B cell (primary cell): ENCODE measurements at places on chromosomes 6 and 20.

DNA sequence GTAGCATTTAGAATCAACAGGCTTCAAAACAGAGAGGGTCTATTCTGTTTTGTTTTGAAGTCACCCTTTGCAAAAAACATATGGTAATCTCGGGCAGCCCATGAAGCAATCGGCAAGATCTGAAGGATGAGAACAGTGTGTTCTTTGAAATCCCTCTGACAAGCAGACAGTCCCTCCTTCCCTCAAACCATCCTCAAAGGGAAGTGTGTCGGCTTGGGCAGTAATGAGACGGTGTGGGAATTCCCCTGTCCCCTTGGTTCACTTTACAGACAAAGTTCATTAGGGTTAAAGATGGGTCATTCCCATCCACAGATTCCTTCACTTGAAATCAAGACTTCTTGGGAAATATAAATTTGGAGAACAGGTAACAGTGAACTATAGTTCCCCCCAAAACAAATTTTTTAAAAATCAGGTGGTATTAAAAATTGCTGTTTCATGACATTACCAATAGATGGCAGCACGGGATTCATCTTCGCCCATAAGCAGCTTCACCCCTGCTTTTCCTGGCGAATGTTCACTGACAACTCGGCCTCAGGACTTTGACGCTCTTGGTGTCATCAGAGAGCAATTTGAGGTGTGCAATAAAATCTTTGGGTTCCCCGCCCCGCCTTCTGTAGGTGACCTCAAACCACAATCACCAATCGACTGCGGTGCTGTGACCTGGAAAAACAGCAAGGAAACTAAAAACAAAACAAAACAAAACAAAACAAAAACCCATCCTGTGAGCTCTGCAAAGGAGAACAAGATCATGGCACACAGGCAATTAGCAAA is 159.3 kb upstream of the TNFAIP3 start:
- peak; percentile 91 for DNase-seq

DNA sequence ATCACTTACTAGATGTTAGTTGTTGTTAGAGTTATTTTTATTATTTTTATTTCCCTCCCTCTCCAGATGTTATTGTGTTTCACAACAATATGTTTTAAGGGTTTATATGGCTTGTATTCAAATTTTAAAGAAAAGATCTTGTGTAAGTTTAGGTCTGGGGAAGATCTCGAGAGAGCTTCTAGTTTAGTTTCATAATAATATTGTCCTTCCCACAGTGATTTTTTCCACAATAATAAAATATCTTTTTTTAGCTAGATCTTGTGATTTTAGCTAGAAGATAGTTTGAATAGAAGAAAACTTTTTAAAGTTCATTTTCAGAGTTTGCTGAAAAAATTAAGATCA is 55.0 kb downstream of the ADGRG6 start:
- DNase-seq = no peak

GRCh38 chr6:89952686-89953085 is 58.4 kb downstream of the GJA10 start:
- DNase-seq = peak; percentile 35

DNA sequence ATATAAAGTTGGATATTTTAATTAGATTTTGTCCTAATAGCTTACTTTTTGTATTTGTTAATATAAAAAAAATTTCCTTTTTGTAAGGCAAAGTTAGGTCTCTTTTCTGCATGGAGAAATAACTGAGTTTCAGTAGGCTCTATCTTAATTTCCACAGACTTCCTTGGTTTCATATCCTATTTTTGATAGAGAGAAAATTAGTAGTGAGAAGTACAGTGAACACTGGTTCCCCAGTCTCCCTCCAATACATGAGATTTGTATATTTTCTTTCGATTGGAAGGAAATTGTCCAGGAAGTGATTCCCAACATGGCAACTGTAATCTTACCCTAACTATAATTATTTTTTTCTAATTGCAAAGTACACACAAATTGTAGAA is 26.4 kb downstream of the TRIM27 start:
- DNase-seq = no peak

DNA sequence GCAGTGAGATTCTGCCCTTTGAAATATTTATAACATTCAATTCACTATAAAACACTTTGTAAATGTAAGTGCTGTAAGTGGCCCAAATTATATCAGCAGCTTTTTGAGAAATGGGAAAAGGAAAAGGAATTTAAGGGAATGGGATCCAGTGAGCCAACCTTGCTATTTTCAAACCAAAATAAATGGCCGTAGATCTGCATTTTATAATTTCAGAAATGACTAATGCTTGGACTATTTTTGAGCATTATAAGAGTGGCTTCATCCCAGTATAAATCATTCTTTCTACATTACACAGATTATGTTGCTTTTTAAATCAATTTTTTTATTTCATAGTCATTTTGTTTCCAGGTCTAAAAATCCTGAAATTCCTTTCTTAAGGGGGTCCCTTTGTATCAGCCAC is 49.2 kb downstream of the ANKRD6 start:
- no peak for DNase-seq

DNA sequence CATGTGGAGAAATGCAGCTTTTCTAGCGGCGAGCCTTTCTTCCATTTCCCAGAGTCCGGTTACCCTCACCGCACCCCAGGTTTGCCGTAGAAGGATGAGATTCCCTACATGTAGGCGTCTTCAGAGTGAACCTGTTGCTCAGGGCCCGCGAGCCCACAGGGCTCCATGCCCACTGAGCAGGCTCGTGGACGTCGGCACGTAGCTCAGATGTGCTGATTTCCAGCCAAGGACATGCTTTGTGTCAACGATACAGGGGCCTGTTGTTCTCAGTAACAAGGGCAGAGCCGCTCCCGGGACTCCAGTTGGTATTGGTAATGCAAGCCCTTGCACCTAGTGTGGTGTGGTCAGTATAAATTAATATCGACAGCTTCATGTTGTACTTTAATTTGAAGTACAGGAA is 159.6 kb downstream of the MTHFD1L start:
- DNase-seq = no peak

DNA sequence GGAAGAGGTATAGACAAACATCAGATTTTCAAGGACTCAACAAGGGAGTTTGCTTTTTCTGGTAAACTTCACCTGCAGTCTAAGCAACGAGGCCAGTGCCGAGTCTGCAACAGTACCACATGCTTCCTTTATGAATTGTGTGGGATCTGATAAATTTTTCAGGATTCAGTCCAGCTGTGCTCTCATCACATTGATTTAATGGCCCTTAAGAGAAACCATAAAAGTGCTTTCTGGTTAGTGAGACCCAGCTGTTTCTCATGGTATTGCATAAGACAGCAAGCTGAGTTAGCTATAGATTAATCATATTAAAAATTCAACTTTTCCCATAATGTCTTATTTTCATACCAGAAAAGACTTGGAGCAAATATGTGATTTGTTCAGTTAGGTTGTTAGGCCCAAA is 291.4 kb downstream of the CENPW start:
- no peak for DNase-seq

DNA sequence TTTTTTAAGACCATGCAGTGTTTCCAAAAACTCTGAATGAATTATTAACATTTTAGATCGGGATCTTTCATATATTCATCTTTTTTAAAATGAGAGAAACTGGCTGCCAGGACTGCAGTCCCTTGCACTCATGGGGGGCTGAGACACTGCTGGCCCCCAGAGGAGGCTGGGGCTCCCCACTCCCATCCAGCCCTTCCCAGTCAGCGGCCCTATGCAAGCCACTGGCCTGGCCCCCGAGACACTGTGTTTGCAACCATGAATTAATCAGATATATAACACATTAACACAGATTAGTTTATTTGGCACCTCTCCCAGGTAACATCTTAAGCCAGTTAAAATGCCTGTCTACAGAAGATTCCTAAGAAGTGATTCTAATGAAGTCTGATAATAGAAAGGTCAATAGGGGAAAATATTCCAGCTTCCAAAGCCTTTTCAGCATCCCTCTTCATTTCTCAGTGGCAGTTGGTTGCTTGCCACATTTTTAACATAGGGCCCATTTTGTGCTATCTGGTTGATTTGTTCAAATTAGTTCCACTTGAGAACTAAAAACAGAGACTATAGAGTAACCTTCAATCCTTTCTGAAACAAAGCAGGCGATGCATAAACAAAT is 184.4 kb upstream of the FBXL4 start:
- DNase-seq = no peak

- DNase-seq = no peak
Observed at GRCh38 chr6:162670345-162670744, 57.2 kb downstream of the PRKN start.

DNA sequence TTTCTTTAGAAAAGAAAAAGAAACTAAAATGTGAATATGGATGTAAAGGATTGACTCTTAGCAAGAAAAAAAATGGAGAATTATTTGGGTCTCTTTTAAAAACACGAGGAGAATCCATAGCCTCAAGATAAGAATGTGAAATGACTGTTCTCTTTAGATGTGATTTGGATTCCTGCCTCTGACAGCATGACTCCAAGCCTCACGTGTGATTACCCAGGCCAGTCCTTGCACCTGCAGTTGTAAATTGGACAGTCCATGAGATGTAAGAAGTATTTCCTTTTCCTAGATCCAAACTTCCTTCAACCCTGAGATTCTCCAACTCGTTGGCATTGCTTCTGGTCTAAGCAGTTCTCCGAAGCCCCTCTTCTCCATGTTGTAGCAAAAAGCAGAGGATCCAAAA is 31.9 kb downstream of the SLC2A12 start:
- DNase-seq = no peak

GRCh38 chr6:123610779-123611178 is 26.0 kb downstream of the TRDN start:
- DNase-seq = no peak

- no peak for DNase-seq
Observed at GRCh38 chr6:154343473-154344308, 12.9 kb downstream of the IPCEF1 start.

DNA sequence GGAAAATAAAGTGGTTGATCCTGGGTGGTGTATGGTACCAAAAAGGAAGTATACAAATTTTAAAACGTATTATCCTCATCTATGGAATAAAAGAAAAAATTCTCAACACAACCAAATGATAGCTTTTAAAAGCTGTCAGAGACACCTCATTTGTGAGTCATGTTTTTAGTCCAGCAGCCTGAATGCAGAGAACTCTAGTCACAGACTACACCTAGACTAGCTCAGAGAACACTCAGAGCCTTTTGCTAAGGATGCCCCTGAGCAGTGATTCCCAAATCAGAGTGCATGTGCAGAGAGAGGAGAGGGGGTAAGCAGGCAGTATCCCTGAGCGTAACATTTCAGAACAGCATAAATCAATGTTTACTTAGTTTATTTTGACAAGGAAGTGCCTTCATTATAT is 809.3 kb downstream of the HACE1 start:
- DNase-seq = no peak

- no peak for DNase-seq
Observed at GRCh38 chr20:38599410-38599882, 2.2 kb upstream of the ARHGAP40 start.

- DNase-seq = no peak
Observed at GRCh38 chr20:49843770-49844380, 31.2 kb downstream of the SLC9A8 start.

DNA sequence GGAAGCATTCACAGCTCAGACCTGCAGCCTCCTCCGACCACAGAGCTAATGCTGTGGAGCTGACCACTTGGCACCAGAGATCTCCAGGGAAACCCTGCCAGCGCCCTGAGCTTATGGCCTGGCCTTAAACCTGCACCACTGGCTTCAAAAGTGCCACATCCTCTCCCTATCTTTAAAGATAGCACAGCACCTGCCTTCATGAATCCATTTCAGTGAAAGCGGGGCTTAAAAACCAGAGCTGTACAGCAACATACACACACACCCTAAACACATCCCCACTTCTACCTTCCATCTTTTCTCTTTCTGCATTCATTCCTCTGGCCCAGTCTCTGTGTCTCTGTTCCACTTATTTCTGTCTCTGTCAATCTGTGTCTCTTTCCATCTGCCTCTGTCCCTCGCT is 59.8 kb upstream of the CCDC167 start:
- DNase-seq = no peak

DNA sequence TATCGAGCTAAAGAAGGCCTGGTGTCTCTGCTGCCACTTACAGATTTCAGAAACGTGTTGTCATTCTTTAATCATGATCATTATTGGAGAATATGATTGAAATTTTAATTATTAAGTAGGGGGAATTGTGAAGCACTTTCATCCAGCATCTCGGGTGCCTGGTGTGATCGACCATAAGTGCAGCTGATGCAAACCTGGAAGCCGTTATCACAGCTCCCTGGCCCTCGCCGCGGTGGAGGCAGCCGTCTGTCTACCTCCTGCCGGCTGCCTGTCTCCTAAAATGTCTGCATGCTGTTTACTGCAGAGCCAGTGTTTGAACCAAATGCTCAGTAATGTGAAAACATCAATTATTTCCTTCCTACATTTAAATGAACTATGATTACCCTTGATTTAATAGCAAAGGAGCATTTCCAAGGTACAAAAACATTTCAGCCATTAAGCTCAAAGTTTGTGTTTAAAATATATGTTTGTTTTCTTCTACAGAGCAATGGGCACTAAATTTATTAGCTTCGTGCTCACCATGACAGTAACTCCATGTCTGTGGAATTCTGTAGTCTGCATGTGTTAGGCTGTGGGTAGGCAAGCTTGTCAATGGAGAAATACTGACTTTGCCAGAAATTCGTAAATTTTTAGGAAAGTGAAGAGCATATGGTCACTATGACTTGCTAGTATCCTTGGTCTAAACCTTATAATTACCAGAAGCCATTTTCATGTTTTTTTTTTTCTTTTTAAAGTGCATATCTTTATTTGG is 184.5 kb upstream of the AGPAT4 start:
- DNase-seq = no peak

DNA sequence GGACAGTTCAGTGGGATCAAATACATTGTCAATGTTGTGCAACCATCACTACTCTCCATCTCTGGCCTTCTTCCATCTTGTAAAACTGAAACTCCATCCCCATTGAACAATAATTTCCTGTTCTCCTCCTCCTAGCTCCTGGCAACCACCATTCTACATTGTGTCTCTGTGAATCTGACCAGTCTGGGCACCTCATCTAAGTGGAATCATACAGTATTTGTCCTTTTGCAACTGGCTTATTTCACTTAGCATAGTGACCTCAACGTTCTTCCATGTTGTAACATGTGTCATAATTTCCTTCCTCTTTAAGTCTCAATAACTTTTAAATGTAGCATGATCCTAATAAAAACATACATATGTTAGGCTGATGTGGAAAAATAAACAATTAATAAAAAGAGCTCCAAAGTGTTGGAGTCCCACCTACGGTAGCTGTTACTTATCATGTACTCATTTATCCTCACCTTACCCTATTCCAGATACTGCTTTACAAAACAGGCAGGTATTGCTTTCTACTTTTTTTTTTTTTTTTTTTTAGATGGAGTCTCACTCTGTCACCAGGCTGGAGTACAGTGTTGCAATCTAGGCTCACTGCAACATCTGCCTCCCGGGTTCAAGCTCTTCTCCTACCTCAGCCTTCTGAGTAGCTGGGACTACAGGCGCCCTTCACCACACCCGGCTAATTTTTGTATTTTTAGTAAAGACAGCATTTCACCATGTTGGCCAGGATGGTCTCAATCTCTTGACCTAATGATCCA is 91.9 kb downstream of the TNFAIP3 start:
- no peak for DNase-seq
